ENCODE measurements at places on chromosomes 7 and 10.

DNA sequence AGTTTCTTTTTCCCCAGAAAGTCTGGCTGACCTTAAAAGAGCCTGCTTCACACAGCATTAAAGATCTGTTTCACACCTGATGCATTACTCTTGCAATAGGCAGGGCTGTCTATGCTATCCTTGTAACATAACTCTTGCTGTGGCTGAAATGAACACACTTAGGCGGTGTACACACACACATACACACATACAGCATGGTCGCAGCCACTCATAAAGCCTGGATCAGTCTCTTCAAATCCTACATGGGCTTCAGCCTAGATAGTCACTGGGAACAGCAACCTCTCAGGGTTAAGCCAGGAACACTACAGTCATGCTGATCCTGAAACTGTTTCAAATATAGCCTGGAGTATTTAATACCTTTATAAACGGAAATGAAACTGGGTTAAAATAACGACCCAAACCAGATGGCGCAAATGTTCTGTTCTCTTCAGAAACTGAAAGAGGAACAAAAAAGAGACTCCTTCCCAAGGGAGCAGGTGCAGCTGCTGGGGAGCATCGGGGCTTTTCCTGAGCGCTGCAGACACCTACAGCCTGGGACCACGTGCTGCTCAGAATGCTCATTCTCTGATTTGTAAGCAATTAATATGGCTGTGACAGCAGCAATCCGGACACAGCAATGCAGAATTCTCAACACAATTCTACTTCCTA, 61.0 kb upstream of the SFMBT2 start:
- no peak for DNase-seq

- DNase-seq: no peak
Observed at GRCh38 chr10:64091897-64092296, 570.7 kb downstream of the REEP3 start.

DNA sequence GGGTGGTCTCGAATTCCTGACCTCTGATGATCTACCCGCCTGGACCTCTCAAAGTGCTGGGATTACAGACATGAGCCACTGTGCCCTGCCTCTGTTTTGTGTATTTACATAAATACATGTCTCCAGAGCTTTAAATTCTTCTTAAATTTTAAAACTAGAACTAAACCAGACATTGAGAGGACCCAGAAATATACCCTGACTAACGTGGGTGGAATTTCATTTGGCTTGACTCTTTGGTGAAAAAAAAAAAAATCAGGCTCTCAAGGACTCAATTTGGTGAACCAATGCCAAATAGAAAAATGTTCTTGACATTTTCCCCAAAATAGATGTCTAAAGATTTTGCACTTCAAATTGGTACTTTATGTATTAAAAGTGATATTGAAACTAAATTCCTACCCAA, 16.6 kb upstream of the FAS start:
- DNase-seq: no peak

GRCh38 chr10:44193166-44193565, 191.7 kb downstream of the CXCL12 start:
- DNase-seq: no peak

DNA sequence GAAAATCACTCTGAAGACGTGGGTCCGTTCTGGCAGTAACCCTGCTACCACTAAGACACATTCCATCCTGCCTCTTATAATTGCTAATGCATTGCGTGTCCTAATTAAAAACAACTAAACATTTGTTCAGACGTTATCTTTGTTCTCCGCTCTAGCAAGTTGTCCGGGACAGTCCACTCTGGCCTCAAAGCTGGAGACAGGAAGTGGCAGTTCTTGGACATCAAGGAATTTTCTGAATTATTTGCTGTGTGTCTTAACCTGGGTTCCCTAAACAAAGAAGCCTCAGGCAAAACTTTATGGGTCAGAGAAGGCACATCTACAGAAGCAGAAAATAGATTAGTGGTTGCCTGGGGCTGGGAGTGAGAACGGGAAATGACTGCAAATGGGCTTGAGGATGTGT, 199.1 kb downstream of the CALN1 start:
- DNase-seq: no peak

- no peak for DNase-seq
Observed at GRCh38 chr7:101097561-101097960, 12.3 kb downstream of the TRIM56 start.
